Activated CD4-positive, CD25-positive, alpha-beta regulatory T cell treated with anti-CD3 and anti-CD28 coated beads, Interleukin-2, amount 50 U/mL, for 24 hours (primary cell): ENCODE measurements at places on chromosomes 12 and 14.
A peak's percentile ranks its signal among the peaks of the same experiment; 100 is the strongest.

DNA sequence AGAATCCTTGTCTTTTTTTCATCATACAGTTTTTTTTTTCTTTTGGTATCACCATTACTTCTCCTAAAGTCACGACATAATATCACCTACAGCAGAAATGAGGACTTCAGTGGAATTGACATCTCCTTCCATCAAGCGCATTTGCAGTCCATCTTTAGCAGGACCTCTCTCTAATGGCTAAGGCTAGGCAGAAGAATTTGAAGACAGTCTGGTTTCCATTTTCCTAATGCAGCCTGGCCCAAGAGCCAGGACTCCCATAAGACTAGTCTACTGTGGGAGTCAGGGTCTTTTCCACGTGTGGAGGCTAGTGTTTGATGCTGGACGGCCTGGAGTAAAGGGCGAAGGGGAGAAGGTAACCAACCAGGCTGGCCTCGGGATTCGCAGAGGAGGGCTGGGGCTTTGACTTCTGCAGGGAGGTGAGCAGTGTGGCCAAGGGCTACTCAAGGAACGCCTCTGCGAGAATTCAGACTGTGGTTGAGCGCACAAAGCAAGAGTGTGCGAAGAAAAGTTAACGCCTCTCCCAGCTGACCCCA lies 769 bp upstream of the ZNF740 start:
- peak; percentile 2 for ATAC-seq

GRCh38 chr14:103923863-103924262 lies 4.4 kb upstream of the TDRD9 start:
- no peak for ATAC-seq

- ATAC-seq, result no peak
Observed at GRCh38 chr14:95701846-95702221, 12.1 kb downstream of the TCL1A start.

DNA sequence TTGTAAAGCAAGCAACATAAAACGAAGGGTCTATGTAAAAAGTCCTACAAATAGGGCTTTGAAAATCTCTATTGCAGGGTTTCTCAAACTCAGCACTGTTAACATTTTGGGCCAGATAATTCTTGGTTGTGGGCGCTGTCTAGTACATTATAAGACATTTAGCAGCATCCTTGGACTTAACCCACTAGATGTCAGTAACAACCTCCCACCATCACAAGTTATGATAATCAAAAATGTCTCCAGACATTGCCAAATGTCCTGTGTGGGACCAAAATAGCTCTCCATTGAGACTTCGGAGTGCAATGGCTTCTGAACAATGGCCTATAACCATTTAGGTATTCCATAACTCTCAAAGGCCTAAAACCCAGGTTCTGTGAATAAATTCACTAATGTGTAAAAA lies 22.9 kb upstream of the DHRS7 start:
- ATAC-seq, result no peak

- no peak for ATAC-seq
Observed at GRCh38 chr14:80414080-80414479, 202.8 kb upstream of the DIO2 start.

DNA sequence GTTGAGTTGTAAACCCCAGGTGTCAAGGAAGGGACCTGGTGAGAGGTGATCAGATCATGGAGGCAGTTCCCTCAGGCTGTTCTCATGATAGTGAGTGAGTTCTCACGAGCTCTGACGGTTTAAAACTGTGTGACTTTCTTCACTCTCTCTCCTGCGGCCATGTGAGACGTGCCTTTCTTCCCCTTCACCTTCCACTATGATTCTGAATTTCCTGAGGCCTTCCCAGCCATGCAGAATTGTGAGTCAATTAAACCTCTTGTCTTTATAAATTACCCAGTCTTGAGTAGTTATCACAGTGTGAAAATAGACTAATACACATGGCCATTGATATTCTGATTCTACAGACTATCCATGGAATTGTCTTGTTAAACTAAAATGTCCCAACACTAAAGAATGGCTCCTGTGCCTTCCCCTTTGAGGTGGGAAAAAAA lies 85.6 kb downstream of the SLC2A13 start:
- no peak for ATAC-seq

- ATAC-seq, result no peak
Observed at GRCh38 chr14:58048219-58048618, 103.8 kb downstream of the ARMH4 start.

- ATAC-seq, result peak; percentile 68
Observed at GRCh38 chr12:108939594-108939993, 59.7 kb downstream of the DAO start.

- no peak for ATAC-seq
Observed at GRCh38 chr12:49428793-49429192, 61.5 kb downstream of the SPATS2 start.

DNA sequence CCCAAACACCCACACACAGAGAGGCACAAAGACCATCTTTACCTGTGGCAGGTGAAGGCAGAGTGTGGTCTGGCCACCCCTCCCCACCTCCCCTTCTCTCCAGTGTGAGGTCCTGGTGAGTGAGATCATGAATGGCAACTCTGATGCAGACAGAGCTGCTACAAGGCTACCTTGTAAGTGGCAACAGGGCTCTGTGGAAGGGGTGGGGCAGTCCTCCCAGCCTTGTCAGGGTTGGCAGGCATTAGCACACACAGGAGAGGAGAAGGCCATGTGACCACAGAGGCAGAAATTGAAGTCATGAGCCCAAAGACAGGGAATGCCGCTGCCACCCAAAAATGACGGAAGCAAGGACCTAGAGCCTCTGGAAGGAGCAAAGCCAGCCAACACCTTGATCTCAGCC lies 30.7 kb downstream of the VWF start:
- ATAC-seq, result no peak

- ATAC-seq, result no peak
Observed at GRCh38 chr12:109840305-109841074, 7.3 kb upstream of the TRPV4 start.

GRCh38 chr12:68495336-68496070 lies 115.2 kb upstream of the RAP1B start:
- ATAC-seq, result no peak

DNA sequence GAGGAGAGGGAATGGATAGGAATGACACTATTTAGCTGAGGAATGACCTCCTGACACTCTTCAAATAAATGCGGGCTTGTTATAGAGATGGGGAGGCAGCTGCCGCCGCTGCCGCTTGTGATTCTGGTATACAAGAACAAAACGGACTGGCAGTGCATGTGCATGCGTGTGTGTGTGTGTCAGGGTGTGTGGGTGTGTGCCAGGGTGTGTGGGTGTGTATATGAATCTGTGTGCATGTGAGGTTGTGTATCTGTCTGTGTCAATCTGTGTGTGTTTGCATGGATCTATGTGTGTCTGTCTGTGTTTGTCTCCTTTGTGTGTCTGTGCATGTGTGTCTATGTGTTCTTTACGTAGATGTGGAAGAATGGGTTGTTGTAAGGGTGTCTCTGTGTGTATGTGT lies 26.0 kb upstream of the LHX5 start:
- ATAC-seq, result no peak

GRCh38 chr12:72264548-72265175 lies 7.5 kb upstream of the TRHDE start:
- no peak for ATAC-seq

DNA sequence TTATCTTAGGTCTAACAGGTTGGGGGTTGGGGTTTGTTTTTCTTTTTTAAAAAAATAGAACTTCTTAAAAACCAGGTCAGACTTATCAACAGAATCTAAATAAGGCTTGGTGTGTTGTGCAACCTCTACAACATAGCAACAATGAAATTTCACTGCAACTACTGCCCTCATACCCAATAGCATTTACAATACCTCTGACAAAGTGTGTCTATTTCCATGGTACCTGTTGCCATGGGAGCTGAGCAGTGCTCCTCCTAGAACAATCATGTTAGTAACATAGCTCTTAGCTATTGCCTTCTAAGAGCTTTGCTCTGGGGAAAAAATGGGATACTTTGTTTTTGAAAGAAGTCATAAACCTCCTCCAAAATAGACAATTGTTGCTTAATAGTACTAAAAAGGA lies 103.3 kb upstream of the CCDC175 start:
- ATAC-seq, result no peak

- no peak for ATAC-seq
Observed at GRCh38 chr12:86530996-86531655, 274.9 kb upstream of the MGAT4C start.

DNA sequence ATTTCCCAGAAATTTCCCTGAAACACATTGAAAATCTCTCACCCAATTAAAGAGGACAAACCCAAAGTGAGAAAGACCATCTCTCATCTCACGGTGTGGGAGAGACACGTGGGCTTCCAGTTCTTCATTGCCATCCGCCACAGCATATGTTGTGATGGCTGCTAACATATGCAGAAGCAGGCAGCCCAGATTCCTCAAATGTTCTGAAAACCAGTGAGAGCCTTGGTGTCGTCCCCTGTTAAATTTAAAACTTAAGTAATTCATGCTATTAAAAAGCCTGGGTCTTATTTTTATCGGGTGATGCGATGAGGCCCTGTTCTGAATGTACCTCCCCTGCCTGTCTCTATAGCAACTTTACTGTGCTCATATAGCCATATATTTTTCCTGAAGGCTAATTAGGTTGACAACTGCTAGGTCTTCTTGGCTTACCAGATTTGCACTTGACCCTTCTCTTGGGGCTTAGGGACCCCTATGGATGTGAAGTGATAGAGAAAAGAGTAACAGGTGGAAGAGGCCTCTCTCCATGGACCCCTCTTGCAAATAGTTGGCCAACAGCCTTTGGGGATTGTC lies 2.8 kb upstream of the FGF6 start:
- ATAC-seq, result no peak

DNA sequence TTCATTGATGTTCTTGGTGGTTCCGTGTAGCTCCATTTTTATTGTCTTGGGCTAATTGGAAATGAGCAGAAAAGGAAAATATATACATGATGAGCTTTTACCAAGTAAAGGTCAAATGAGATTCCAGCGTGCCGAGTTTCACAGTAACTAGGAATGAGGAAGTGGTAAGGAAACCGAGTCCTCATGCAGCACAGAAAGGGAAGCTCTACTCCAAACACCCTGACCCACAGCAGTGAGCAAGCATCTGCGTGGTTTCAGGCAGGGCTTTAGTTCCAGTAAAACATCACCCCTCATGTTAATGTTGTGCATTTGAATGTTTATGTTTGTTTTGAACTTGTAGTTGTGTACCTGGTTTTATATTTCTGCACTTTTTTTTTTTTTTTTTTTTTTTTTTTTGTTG lies 208.0 kb downstream of the SLC41A2 start:
- peak; percentile 38 for ATAC-seq

DNA sequence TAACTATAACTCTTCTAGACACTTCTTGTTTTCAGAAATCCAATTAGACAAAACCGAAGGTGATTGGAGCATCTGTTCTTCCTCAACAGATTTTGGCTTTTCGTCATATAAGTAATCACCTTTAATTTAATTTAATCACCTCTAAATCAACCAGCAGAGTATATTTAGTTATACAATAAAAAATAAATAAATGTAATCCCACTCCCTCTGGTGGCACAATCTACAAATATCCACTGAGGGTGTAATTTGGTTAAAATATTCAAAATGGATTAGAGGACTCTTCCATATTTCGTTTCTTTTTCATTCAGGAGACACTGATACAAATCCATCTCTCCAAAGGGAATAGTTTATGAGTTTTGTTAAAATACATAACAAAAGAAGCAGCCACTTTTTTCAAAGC lies 18.3 kb upstream of the SLC35F4 start:
- no peak for ATAC-seq

DNA sequence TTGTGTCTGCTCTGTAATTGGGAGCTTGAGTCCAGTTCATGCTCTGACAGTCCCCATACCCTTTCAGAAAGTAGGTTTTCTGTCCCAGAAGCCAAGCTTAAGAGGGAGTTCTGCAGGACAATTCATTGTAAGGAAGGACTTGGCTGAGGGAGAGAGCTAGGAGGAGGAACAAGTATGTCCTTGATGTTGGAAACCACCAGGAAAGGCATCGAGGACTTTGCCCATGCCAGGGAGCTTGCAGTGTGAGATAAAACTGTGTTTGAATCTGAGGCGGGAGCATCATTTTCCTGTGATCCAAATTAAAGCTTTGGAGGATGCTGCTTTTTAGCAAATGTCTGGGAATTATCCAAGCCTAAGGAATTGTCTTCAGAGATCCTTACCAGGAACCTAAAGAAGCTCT lies 175.3 kb downstream of the EMP1 start:
- ATAC-seq, result no peak

DNA sequence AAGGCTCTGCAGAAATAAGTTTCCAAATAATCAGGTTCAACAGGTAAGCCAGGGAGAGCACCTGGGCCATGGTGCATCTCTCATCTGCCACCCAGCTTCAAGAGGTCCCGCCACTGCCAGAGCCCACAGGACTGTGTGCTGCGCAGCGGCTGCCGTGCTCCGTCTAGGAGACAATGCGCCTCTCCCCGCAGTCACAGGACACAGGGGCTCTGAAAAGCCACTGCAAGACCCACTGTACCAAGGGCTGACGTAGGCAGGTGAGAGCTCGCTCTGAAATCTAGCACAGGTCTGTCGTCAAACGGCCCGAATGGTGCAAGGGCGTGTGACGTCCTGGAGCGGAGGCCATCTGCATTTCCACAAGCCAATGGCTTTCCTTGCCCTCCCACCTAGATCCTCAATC lies 201.1 kb downstream of the CALM1 start:
- no peak for ATAC-seq

GRCh38 chr12:46126050-46126727 lies 135.8 kb upstream of the SCAF11 start:
- no peak for ATAC-seq

DNA sequence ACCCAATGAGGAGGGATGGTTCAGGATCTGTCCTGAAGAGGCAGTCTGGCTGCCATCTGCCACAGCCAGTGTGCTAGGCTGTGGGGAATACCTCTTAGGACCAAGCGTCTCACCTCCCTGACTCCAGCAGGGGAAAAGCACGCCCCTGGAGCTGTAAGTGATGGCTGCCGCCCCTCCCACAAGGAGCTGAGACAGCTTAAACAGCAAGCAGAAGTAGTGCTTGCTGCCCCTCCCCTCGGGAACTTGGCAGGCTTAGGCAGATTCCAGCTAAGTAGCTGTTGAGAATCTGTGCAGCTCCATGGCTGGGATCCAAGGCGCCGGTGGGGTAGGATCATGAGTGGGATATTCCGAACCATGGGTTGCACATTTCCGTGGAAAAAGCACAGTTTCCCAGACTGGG lies 360.4 kb upstream of the MDGA2 start:
- ATAC-seq, result no peak

- ATAC-seq, result no peak
Observed at GRCh38 chr12:87165733-87166375, 863.3 kb downstream of the C12orf50 start.
